ENCODE measurements at places on chromosomes 1 and 21.

GRCh38 chr21:43602266-43603232 is 56.7 kb downstream of the HSF2BP start:
- no peak for DNase-seq

DNA sequence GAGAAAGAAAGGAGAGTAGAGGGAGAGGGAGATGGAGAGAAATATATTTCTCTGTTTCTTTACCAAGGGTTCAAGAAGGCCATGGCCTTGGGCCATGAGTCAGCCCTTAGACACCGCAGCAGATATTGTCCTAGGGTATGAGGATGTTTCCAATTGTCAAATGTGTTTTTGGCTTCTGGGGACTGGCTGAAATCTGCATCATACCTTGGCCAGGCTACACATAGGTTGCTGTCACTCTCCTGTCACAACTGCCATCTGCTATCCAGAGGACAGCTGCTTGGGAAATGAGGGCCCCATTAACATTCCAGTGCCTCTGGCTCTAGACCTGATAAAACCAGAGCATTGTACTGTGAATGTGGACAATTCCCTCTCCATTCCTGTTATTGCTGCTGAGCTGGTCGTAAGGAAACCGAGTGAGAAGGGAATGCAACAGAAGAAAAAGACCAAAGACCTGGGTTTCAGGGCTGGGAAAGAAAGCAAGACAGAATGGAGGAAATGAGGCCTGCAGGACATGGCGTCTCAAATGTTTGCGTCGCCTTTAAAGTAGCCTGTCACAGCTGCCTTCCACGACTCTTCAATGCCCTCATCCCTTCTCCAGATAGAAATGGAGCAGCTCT is 8.8 kb upstream of the PIGC start:
- DNase-seq: no peak

GRCh38 chr21:44375761-44376241 is 22.4 kb downstream of the TRPM2 start:
- DNase-seq: no peak

DNA sequence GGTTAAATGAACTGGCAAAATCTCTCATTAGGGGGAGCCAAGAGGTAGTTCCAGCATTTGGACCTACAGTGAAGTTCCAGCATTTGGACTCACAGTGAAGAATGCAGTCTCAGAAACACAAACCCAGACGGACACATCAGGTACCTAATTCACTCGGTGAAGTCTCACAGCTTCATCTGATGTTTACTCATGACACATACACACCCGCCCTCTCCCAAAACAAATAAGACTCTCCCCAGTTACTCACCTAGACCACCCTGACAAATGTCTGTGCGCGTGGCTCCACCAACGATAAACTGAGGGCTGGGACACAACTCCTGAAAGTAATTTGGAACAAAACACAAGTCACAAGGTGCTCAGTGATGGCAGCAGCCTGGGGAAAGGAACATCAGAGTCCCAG is 11.4 kb downstream of the CAPN8 start:
- DNase-seq: no peak

DNA sequence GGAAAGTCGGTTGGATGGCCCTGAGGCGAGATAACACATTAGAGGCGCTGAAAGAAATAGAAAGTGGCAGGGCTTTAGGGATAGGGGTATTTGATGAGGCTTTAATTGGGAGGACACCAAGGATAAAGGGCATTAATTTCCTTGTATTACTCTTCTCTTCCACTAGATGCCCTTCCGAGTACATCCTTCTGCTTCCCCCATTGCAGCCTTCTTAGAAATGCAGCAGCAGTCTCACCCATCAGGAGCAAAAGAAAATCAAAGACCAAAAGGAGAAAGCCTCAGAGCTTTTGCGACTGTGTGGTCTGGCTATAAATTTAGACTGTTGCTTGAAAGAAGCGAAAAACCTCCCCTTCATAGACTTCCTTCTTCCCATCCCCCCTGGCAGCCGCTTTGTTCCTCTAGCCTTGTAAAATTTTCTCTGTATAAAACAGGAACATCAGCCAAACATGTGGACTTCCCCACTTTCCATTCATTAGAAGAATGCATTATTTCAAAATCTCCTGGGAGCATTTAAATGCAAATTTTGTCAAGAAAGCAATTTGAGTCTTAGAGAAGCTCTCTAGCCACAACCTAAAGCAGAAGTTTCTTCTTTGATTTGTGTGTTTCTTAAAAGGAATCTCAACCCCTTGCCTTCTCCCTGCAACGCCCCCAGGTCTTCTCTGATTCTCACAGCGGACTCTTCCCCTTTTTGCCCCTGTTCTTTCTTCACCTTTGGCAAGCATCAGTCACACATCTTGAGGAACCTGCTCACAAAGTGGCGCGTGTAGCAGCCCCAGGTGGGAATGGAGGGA is 76.6 kb downstream of the NDUFS5 start:
- peak; percentile 84 for DNase-seq

- DNase-seq: no peak
Measured at GRCh38 chr1:24374891-24375786, 38.4 kb downstream of the STPG1 start.

GRCh38 chr1:44707112-44707881 is 23.7 kb downstream of the RNU5D-1 start:
- DNase-seq: no peak

DNA sequence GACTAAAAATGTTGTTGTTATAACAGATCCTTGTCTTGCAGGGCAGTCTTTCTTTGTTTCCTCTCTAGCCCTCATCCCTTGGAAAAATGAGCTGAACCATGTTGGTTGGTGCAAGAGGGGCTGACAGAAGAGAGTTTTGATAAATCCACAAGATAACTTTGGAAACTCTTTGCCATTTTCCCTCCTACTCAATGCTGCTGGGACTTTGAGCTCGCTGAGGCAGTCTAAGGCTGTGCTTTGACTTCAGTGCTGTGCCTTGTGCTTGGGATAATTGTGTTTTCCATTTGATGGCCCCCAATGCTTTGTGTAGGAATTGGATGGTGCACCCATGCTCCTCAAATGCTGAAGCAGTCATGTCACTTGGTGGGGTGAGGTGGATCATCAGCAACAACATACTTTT is 31.7 kb downstream of the ST6GALNAC3 start:
- DNase-seq: no peak

DNA sequence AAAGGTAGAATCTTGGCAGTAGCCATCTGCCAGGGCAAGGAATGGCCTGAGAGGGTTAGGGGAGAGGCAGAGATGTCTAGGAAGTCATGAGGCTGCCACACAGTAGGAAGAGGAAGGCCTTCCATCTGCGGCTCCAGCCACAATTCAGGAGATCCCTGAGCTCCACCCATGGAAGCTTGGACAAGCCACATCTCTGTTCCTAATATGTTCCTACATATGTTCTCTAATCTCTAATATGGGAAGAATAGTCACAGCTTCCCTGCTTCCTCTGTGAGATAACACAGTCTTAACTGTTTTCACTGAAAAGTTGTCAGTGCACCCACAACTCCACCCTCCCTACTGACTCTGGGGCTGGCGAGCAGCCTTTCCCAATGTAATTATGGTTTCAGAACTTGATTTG is 109.5 kb downstream of the CDC7 start:
- no peak for DNase-seq

- no peak for DNase-seq
Measured at GRCh38 chr21:44875316-44875700, 1.8 kb upstream of the PTTG1IP start.

DNA sequence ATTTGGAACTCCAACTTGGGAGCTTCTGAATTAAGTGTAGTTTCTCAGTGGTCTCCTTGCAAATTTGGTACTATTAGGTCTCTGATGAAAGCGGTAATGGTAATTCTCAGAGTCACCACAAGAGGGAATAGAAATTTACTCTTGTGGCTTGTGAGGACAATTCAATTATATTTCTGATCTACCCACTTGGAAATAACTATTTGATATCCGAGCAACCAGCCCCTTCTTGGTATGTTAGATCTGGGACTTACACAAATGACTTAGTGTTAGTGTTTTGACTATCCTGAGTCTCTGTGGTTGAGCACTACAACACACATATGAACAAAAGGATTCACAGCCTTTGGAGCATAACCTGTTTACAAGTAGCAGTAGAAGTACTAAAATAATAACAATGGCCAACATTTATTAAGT is 68.1 kb downstream of the RPS6KA1 start:
- DNase-seq: no peak

- DNase-seq: no peak
Measured at GRCh38 chr21:17889171-17889570, 70.0 kb upstream of the C21orf91 start.

DNA sequence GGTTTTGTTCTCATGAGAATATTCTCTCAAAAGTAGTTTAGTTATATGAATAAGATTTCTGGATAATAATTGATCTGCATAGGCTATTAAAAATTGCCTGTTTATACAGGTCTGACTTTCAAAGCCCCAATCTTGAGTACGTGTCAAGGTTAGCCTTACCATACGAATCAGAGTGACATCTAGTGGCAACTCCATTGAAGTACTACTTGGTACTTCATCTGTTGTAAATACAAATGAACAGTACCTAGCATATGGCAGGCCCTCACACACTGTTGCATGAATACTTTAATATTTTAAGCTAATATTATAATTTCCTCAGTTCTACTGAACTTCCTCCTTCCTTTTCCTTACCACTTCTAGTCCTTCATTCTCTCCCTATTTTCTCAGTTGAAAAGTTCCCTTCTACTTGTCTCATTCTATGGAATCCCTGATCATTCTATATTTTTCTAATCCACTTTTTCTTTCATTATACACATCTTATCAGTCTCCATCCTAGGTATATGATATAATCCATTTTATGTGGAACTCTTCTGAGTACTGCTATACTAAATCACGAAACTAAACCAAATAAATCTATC is 101.2 kb downstream of the AKT3 start:
- DNase-seq: peak; percentile 28

DNA sequence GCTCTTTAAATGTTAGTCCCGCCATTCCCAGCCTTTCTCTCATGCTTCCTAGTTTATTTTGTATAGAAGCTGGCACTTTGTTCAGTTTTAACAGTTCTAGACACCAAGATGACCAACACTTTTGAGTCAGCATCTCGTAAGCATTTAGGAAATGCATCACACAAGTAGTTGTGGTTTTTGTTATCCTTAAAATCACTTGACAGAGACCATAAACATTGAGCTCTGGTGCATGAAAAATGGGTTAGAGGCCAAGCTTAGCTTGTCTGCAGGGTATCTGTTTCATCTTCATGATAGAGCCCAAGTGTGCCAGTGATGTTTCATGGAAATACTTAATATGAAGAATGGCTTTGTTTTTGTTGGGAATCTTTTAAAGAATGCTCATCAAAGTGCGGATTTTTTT is 159.7 kb downstream of the DISP1 start:
- DNase-seq: no peak

- peak; percentile 5 for DNase-seq
Measured at GRCh38 chr1:191508239-191508638, 650.0 kb upstream of the RGS18 start.

- DNase-seq: no peak
Measured at GRCh38 chr1:170685166-170685565, 21.2 kb downstream of the PRRX1 start.

DNA sequence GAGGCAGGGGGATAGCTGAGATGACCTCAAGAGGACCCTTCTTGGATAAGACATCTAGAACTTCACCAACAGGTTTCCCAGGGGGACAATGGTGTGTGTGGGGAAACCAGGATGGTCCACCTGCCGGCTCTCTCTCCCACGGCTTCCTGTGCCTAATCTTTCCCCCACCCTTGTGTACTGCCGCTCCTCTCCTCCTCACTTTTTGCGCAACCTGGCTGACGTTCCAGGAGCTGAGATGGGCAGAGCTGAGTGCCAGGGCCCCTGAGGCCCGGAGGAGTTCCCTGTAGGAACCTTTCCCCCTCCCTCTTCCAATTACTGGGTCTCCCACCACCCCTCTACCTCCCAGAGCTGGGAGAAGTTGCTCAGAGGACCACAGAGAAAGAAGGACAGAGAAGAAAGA is 6.9 kb downstream of the SLC26A9 start:
- no peak for DNase-seq

- no peak for DNase-seq
Measured at GRCh38 chr1:33365560-33365997, 44.7 kb upstream of the A3GALT2 start.

- no peak for DNase-seq
Measured at GRCh38 chr1:23452011-23452411, 27.5 kb upstream of the TCEA3 start.

DNA sequence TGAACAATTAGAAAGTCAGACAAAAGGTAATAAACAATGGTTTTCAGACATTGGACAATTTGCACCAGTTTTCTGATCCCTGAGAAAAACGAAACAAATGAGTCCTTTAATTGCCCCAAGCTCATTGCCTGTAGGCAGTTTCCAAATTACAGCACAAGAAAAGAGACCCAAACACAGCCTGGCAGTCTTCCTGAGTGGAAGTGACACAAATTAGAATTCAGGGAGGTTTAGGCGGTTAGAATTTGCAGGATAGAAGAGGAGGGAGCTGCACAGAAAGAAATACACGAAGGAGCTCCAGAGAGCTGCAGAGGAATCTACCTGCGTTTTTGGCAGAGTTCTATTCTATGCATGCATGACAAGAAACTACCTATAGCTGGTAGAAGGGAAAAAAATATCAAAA is 115.7 kb downstream of the PIGK start:
- no peak for DNase-seq

- DNase-seq: no peak
Measured at GRCh38 chr1:78303620-78304019, 187.2 kb upstream of the PTGFR start.

- no peak for DNase-seq
Measured at GRCh38 chr1:178953538-178954324, 72.0 kb upstream of the FAM20B start.

DNA sequence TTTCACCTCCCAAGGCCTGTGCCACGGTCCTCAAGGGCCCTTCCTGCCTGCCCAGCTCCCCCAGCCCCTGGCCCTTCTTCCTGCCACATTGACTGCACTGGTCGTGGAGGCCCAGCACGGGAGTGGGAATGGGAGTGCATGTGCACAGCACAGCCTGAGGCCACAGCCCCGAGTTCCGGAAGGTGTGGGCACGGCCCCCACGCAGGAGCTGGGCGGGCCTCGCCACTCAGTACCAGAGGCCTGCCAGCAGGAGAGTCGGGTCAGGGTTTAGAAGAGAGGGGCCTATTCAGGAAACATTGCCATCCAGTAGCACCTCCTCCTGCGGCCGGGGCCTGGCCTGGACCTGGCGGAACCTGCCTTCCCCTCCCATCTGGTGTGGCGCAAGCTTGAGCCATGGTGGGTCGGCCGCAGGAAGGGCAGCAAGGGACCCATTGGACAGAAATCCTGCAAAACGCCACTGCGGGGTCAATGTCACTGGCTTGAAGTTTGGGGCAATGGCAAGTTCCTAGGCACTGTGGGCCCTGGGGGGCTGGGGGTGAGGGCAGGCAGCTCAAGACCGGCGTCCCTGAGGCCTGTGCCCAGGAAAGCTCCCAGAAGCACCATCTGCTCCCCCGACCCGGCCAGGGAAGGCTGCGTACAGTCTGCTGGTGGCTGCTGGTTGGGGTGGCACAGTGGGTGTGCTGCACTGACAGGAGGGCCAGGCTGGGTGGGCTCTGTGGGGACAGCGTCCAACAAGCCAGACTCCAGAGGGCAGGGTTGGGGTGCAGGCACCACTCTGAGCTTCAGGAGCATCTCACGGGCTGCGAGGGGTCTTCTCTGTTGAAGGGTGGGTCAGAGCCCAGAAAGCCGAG is 1.8 kb upstream of the TMEM52 start:
- no peak for DNase-seq

Measured in GM12878 (cell line).